ENCODE measurements at places on chromosomes 16 and 17.

DNA sequence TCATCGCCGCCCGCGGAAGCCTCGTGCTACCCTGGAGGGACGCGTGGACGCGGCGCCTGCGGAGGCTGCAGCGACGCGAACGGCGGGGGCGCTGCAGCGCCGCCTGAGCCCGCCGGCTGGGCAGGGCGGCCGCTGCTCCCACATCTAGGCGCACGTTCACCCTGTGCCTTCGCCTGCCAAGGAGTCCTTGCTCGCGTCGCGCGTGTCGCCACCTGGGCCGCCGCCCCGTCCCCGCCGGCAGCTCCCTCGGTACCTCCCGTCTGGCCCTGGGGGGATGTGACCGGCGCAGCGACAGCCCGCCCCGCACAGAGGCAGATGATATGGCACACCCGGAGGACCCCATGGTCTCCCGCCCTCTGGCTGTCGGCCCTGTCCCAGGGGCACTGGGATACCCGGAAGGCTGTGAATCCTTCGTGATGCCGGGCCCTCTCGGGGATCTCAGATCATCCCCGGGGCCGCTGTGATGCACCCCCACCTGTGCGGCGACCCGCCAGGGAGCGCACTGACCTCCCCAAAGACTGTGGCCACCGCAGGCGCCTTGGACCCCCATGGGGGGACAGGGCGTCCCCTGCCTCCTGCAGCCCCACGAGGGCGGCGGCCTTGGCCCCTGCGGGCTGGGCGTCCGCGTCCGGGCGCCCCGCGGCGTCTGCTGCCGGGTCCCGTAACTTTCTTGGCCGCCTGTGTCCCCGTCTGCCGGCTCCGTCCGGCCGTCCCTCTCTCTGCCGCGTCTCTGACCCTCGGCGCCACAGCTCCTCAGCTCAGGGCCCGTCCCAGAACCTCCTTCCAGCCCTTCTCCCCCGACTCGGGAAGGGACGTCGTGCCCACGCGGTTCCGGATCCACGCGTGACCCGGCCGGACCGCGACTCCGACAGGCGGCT is 689 bp upstream of the TBC1D24 start:
- peak; percentile 72 for DNase-seq

GRCh38 chr17:41298458-41299135 is 4.1 kb downstream of the KRTAP29-1 start:
- DNase-seq = no peak

- peak; percentile 58 for DNase-seq
Observed at GRCh38 chr16:57422026-57422944, 17.7 kb downstream of the CCL17 start.

GRCh38 chr17:82097919-82098168 is 192 bp downstream of the FASN start:
- no peak for DNase-seq

DNA sequence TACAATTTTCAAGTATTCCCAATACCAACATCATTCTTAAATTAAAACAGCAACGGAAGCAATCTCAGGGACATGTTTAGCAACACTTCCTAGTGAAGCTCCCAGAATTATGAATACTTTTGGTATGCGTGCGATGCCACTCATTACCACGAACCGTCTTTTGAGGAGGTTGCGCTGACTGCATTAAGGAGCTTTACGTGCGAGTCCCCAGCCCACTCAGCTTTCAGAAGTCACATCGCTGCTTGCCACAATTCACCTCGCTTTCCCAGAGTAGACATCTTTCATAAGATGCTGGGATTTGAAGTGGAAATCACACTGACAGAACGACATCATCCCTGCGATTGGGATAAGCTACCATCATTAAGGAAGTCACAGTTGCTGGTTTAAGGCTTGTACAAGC is 441.6 kb upstream of the HSBP1 start:
- no peak for DNase-seq

DNA sequence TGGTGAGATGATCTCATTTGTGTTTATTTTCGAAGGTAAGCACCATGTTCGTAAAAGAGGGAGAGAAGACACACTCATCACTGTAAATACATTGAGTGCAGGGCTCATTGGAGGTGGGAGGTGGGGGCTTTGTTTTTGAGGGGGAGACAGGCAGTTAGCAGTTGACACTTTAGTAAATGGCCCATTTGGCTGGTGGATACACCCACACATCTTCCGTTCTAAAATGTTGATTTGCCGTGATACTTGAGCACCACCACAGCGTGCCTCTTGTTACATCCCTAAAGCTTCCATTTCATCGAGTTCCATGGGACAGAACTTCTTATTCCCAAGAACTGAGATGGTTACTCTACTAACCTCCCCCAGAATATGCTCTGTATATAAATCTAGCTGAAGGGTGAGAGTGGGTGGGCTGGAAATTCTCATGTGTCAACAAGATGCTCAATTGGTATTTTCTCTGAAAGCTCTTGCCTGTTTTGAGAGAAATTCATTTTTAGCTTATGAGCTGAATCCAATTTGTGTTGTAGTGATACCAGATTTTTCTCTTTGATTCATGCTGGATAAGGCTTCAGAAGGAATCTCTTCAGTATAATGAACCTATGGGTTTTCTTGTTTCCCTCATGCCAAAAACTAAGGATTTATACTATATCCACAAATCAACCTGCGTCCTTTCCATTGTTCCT is 314.3 kb downstream of the RBFOX1 start:
- no peak for DNase-seq

DNA sequence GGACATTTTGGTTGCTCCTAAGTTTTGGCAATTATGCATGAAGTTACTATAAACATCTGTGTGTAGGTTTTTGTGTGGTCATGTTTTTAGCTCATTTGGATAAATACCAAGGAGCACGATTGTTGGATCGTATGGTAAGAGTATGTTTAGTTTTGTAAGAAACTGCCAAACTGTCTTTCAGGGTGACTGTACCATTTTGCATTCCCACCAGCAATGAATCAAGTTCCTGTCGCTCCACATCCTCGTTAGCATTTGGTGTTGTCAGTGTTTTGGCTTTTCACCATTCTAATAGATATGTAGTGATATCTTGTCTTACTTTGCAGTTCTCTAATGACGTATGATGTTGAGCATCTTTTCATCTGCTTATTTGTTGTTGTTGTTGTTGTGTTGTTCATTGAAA is 20.2 kb downstream of the TENT4B start:
- no peak for DNase-seq

GRCh38 chr16:9264067-9264466 is 172.6 kb downstream of the HAPSTR1 start:
- DNase-seq = no peak

DNA sequence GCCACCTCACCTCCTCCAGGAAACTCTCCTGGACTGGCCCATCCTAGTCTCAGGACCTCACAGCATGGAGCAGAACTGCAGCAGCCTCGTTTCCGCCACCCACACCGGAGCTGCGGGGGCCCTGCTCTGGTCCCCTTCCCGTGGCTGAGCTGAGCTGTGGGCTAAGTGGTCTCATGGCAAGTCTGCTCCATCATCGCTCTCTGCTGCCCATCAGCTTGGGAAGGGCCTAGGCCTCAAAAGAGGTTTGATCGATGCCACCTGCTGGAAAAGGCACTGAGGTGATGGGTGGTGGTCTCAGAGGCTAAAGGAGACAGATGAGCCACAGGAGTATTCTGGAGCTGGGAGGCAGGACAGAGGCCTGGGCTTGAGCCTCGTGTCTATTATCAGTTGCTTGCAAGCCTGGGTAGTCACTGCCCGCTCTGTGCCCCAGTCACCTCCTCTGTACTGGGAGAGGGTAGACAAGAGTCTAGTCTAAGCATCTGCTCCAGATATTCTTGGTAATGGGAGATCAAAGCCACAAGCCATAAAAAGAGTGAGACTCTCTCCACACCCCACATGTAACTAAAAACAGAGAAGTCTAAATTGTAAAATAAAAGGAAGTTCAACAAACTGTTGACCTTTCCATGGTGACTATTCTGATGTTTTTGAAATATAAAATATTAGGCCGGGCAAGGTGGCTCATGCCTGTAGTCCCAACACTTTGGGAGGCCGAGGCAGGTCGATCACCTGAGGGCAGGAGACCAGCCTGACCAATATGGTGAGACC is 1.6 kb downstream of the ITGAE start:
- no peak for DNase-seq

DNA sequence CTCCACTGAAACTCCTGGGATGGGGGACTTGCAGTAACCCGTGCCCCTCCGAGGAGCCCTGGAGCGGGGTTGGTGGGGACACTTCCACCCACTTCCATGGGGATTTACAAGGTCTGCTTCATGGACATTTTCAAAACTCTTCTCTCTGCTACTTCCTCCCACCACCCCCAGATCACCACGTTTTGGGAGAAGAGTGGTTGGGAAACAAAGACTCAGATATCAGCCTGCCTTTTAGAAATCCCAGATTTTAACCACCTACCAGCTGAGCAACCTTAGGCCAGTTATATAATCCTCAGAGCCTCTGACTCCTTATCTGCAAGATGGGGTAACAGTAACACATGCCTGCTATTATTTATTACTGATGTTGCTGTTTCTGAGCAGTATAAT is 184.8 kb downstream of the CCDC182 start:
- DNase-seq = no peak

- DNase-seq = peak; percentile 80
Observed at GRCh38 chr16:66961065-66961744, at the start of gene CES3. TSS of gene CES3 (plus strand) at chr16:66961266. CDS start at chr16:66961308, 42 bp downstream.

DNA sequence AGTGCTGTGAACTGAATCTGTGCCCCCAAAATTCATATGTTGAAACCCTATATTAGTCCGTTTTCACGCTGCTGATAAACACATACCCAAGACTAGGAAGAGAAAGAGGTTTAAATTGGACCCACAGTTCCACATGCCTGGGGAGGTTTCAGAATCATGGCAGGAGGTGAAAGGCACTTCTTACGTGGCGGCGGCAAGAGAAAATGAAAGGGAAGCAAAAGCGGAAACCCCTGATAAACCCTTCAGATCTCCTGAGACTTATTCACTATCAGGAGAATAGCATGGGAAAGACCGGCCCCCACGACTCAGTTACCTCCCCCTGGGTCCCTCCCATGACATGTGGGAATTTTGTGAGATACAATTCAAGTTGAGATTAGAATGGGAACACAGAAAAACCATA is 3.7 kb upstream of the SPDYE4 start:
- DNase-seq = peak; percentile 31

- DNase-seq = peak; percentile 26
Observed at GRCh38 chr17:29710891-29711418, 88.2 kb upstream of the CORO6 start.

DNA sequence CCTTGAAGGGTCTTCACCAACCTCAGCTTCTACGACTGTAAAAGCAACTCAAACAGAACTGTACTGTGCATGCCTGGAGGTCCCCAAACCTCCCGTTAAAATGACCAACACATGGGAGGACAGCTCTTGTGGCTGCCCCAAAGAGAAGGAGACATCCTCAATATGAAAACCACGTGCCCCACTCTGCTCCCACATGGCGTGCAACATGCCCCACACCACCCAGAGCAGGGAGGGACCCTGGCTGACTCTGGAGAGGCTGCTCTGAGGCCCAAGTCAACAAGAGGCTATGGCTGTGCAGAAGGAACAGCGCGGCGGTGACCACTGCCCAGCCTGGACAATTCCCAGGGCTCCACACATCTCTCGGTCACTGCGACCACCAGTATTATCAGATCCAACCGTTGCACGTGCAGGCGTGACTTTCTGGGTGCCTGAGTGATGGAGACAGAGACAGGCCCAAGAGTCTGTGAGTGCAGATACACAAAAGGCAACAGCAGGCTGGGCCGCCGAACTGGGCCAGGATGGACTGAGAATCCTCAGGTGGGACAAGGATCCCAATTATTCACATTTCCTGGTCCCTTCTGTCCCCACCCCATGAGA is 1.4 kb downstream of the PLD6 start:
- DNase-seq = no peak

GRCh38 chr17:62681939-62682381 is 54.5 kb downstream of the MRC2 start:
- DNase-seq = no peak

DNA sequence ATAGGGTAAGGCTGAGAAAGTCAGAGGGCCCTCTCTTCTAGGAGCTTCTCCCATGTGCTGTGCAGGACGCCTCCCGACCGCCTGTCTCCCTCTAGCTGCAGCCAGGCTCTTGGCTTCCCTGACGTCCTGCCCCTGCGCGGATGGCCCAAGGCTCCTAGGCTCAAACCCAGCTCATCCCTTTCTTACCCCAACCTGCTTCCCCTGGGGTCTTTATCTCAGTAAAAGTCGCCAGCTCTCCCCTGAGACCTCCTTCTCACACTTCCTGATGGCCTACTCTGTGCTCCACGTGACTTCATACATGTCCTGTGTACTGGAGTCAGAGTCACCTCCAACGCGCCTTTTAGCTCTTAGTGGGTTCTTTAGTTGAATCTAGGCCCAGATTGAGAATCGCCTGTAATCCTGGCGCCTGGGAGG is 1.1 kb upstream of the ZNF747 start:
- peak; percentile 89 for DNase-seq

DNA sequence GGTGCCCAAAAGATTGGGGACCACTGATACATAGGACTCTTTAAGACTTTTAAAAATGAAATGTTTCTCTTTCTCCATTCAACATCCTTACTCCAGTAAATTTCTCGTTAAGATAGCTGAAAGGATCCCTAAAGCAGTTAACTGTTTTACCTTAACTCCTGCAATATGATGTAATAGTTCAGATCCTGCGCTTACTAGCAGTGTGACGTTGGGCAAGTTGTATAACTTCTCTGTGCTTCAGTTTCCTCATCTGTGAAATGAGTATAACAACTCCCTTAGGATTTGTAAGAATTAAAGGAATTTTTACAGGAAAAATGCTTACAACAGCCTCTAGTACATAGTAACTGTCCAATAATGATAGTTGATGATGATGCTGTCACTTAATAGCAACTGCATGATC is 158.9 kb downstream of the TANC2 start:
- no peak for DNase-seq

DNA sequence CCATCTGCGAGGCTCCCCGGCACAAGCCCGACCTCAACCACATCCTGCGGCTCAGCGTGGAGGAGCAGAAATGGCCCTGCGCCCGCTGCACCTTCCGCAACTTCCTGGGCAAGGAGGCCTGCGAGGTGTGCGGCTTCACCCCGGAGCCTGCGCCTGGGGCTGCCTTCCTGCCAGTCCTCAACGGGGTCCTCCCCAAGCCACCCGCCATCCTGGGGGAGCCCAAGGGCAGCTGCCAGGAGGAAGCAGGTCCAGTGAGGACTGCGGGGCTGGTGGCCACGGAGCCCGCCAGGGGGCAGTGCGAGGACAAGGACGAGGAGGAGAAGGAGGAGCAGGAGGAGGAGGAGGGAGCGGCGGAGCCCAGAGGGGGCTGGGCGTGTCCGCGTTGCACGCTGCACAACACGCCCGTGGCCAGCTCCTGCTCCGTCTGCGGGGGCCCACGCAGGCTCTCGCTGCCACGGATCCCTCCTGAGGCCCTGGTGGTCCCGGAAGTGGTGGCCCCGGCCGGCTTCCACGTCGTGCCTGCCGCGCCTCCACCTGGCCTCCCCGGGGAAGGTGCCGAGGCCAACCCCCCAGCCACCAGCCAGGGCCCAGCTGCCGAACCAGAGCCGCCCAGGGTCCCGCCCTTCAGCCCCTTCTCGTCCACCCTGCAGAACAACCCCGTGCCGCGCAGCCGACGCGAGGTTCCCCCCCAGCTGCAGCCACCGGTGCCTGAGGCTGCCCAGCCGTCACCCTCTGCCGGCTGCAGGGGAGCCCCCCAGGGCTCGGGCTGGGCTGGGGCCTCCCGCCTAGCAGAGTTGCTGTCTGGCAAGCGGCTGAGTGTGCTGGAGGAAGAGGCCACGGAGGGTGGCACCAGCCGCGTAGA is 13.1 kb upstream of the PRR35 start:
- DNase-seq = no peak

Measured in GM12865 (cell line).